ENCODE measurements at places on chromosomes 2 and 18.

DNA sequence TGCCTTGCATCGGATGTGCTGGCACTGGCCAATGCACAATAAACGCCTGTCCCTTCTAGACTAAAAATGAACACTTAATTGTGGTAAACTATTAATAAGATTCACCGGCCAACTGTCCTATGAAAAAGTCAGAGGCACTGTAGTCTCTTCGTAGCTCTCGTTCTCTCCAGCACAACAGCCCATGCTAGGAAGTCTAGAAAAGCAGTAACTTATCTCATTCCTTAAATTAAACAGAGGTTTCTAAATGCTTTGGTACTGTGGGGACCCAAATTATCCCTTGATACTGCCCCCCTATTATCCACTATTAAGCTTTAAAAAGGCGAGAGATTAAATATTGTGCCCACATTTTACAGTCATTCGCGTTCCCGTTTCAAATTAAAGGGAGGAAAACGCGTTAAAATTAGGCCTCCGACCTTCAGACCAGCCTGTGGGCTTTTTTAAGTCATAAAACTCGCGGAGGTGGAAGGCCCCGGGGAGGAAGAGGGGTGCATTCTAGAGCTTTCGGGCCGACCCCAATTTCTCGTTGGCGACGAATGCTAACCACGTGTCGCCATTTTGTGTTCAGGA, 1.5 kb upstream of the PCBP1 start:
- DNase-seq, result peak; percentile 36

DNA sequence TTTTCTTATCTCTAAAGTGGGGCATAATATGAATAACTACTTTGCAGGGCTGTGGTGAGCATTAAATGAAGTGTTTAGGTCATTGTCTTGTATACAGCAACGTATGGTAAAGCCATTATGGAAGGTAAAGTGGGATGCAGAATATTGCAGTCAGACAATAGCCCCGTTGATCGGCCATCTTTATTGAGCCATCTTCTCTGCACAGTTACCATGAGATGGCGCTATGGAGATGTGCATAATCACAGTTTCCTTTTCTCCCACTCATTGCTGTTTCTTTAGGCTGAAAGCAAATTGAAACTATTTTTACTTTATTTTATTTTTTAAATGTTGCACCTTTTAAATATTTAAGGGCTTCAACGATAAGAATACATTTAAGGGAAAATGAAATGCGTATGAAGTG, 108.9 kb downstream of the THSD7B start:
- DNase-seq, result no peak

GRCh38 chr2:14577843-14578242, 54.7 kb upstream of the LRATD1 start:
- no peak for DNase-seq

- DNase-seq, result no peak
Measured at GRCh38 chr2:144490017-144490416, 29.9 kb downstream of the ZEB2 start.

GRCh38 chr2:47697000-47697601, 85.8 kb upstream of the MSH6 start:
- DNase-seq, result no peak

GRCh38 chr2:162509288-162509968, 165.5 kb downstream of the GCA start:
- DNase-seq, result no peak

DNA sequence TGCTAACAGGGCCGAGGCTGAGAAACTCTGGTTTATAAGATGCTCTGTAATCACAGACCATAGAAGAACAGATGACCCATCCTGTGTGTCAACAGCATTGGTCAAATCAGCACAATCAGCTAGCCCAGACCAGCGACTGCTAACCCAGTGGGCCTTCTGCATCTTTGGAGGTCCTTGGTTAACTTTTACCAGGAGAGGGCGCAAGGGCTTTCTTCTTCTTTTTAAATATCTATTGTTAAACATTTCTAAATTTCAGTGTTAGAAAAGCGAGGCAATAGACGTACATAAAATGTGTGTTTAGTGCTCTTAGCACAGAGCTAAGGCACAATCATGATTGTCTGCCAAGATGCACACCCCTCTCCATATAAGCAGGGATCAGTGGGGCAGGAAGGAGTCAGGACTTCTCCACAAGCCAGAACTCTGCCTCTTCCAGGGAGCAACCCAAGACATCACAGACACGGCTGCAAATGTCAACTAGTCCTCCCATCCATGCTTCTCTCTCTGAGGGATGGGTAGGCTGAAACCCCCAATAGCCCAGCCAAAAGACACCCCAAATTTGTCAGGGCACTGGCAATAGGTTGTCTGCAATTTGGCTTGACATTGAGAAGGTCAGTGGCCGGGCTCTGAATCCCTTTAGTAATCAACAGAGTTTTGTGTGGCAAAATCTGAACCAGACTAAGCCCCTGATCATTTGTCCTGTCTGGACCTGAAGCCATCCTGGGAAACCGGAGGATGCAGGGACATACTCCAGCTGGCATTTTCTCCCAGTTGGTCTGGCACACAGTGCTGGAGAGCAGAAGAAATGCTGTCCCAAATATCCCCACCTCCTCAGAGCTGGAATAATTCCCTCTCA, 188.2 kb downstream of the BCL2 start:
- DNase-seq, result no peak

DNA sequence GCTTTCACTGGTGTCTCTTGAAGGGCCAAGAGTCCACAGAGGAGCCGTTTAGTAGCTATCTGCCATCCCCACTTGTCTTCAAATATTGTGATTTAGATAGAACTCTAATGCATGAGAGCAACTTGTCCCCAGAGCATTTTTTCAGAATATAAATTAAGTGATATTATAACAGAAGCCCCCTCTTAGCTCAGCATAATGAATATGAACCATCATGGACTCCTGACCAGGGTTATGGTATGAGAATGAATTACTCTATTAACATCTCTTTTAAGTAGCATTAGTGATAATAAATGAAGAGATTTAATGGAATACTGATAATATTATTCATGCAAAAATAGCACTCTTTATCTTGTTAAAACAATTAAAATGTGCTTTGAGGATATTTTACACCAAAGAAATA, 709.6 kb downstream of the GALR1 start:
- no peak for DNase-seq

All from NCI-H2029 (cell line).